ENCODE measurements at places on chromosomes 4 and X.

DNA sequence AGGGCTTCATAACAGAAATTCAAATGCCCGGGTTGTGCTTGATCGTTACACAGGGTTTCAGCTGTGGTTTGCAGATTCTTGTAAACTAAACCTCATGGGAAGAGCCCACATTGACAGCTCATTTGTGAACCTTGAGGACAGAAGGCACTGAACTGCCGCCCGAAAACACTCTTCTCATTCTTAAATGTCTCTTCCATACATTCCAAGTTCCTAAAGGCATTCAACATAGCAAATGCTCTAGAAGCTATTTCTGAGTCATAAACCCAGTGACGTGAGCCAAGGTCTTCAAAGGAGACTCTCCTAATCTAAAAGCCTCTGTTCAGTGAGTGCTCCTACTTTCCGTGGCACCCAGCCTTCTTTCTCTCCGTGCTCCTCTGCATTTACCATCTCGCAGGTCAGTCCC is 737.8 kb upstream of the FRG1 start:
- DNase-seq, result no peak

- DNase-seq, result no peak
Observed at GRCh38 chr4:41473176-41473575, 64.8 kb upstream of the LIMCH1 start.

- DNase-seq, result no peak
Observed at GRCh38 chrX:132017431-132018185, 5.5 kb upstream of the STK26 start.

DNA sequence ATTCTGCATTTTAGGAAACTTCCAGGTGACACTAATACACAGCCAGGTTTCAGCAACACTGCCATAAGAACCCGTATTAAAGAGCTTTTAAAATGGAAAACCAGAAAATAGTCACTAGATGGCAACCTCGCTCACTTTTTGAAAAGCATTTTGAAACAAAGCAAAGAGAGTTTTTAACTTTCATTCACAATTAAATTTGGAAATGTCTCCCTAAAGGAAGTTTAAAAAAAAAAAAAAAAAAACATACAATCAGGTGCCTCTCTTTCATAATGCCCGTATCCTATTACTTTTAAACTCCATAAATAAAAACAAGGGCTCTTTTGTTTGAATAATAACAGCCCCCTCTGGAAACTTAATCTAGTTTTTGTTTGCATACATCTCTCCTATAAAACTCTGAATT is 20.3 kb downstream of the MEPE start:
- no peak for DNase-seq

DNA sequence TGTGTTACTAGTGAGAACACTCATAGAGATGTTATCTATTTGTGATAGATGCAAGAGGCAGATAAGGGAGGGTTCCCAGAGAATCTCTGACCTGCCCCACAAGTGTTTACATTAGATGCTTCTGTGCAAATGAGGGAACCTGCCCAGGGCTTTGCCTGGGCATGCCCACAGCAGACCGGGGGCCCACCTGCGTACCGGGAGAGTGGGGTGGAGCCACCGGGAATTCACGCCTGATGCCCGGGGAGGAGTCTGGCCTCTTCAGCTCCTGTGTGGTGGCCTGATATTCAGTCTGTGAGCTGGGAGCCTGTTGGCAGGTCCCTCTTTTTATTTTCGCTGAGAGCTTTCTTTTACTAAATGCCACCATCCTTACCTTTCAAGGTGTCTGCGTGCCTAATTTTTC is 155.7 kb downstream of the SNCA start:
- no peak for DNase-seq

- no peak for DNase-seq
Observed at GRCh38 chrX:9370893-9371292, 94.0 kb upstream of the TBL1X start.

DNA sequence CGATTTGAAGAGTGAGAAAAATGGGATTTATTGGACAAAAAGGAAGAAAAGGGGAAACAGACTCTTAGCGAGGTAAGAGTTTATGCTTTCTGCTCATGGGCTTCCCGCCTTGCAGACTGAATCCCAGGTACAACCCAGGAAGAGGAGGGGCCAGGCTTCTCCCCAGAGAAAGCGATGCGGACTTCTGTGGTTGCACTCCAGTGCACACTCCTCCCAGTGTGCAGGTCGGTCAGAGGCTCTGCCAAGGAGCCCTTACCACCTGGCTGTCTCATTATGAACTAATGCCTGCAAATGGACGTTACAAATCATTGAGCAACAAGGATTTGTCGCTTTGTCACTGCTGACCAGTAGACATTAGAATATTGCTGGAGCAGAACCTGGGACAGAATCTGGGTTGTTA is 39.9 kb upstream of the GLRA2 start:
- DNase-seq, result no peak

GRCh38 chr4:142083264-142083663 is 446.9 kb downstream of the IL15 start:
- no peak for DNase-seq

DNA sequence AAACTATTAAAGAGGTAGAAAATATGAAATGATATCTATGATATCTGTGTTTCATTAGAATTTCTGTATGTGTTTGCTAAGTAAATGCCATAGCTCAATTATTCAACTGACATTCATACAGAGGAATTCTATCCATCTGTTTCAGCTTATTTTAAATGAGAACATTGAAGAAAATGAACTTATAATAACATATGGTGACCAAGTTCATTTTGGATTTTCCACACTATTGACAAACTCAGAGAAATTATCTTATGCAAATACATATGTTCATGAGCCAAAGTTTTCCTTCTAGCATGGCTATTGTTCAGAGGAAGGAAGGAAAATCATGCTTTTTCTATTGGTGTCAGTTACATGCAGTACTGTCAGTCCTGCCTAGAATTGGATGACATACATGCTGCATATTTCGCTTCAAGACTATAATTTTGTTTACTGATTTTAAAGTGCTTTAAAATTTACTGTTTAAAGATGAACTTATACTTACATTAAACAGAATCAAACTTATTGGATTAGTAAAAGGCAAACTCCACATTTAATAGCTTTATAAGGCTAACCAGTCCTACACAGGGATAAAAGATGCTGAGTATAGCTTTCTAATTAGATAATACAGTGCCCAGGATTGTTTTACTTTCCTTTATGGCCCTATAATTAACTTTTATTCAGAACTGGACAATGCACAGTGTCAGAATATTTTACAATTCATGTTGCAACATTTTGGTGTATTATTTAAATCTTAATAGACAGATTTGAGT is 646.2 kb downstream of the TRAM1L1 start:
- DNase-seq, result no peak

- no peak for DNase-seq
Observed at GRCh38 chrX:103663981-103664762, 22.3 kb downstream of the MORF4L2 start.

DNA sequence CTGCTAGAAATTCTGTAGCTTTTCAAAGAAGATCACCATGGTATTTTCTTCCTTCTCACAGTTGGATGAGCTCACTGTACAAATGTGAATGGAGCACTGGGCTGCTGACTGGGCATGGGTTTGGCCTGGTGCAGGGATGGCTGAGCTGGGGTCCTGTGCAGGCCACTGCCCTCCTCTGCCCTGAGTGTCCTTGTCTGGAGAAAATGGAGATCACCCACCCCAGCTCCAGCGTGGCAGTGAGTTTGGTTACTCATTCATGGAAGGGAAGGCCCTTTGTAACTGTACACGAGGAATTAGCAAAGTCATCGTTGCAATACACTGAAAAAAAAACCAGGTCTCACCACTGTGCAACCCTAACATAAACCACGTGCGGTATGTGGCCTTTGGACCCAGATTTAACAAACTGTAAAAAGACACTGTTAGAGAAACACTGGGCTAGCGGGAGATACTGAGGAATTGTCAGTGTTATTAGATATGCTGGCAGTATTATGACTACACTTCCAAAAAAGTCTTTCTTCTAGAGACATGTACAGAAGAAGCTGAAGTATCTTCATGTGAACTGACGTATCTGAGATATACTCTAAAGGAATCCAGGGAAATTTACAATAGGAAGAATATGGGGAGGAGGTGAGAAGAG is 16.1 kb upstream of the TBC1D14 start:
- DNase-seq, result no peak

- DNase-seq, result no peak
Observed at GRCh38 chr4:73707918-73708577, 32.3 kb upstream of the CXCL8 start.
